ENCODE measurements at places on chromosomes 5 and 9.

- no peak for DNase-seq
These were observed 42.2 kb upstream of the IL17B start for GRCh38 chr5:149421372-149421685.

DNA sequence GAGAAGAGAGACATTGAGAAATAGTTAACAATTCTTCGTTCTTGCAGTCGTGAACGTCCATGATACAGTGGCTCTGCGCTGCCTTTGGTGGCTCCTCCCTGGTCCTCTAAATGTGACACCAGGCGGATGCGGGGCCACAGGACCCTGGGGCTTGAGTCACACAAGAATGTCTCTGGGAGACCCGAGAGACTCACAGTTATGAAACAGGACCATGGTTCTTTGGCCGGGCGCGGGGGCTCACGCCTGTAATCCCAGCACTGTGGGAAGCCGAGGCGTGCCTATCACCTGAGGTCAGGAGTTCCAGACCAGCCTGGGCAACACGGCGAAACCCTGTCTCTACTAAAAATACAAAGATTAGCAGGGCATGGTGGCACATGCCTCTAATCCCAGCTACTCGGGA, 767 bp upstream of the ZDHHC11 start:
- no peak for DNase-seq

DNA sequence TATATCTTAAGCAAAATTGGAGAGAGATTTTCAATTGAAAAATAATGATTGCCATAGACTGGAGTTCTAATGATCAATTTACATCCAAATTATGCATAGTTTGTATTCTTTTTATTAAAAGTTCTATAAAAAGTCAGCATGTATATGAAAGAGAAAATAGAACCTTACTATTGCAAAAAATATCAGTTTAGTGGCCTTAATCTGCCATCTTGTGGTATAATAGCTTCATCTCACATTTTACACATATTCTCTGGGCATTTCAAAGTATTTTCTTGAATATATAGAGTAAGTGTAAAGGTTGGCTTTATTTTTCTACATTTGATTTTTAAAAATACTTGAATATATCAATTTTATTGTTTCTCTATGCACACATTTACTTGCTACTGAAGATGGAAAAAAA, 1858.6 kb upstream of the CDH9 start:
- no peak for DNase-seq

DNA sequence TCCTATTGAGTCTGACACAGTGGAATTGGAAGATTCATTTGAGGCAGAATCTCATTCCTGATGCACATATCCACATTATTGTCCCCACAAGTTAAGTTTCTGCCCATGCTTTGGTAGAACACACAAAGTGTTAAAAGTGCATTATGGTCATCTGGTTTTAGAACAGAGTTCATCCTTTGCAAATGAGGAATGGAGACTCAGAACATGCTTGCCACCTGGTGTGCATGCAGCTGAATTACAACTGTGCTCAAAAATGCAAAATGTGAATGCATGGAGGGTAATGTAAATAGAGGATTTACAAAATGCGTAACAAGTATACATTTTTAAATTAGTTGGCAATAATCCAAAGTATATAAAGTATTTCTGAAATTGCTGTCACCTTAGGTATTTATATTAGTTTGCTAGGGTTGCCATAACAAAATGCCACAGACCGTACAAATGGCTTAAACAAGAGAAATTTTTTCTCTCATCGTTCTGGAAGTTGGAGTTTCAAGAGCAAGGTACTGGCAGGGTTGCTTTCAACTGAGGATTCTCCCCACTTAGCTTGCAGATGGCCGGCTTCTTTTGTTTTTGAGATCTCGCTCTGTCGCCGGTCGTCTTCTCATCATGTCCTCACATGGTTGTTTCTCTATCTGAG, 671.1 kb downstream of the TAF11L14 start:
- peak; percentile 4 for DNase-seq

GRCh38 chr9:80175286-80176150, 603.8 kb downstream of the TLE4 start:
- DNase-seq, result peak; percentile 34

DNA sequence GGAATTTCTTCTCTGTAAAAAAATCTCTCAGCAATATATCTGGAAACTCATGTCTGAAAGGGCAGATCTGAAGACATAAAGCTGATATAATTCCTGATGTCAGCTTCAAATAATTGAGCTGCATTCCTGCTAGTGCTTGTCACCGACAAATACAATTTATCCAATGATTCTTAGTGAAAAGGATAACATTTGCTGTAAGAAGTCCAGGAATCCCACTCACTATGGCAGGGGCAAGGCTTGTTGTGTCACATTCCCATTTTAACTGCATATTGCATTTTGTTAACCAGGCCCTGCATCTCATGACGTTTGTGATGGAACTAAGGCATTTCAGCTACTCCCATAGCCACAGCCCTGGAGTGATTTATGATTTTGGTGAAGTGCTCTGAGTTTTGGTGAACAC, 160.1 kb upstream of the DAB2 start:
- no peak for DNase-seq

DNA sequence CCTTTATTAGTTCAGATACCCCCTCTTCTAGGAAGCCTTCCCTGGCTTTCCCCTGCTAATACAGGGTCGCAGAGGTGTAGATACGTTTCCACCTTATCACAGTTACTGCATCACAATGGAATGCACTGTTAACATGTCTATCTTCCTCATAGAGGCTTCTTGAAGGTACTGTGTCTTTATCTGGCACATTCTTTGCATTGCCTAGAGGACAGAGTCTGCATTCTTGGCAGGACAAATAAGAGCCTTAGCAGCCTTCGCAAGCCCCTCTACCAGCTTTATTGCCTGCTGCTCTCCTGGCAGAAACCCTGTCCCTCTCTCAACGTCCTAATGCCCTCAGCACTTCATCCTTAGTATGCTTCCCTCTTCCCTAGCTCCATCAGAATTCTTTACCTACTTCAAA, 31.6 kb downstream of the SLC1A3 start:
- no peak for DNase-seq

DNA sequence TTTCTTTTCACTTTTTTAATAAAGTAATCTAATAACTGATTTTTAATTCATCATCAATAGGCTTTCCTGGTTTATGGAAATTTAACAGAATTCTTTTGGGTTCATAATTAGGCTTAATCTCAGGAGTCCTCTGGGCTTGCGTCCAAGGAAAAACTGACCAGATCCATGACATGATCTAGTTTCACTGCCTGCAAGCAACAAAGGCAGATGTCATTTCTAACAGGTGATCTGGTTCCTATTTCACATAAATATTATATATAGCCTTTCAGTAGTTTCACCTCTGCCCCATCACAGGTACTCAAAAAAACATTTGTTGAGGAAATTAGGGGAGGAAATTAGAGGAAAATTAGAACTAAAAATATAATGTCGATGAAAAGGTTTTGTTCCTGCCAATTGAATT, 126.4 kb downstream of the FBXL17 start:
- DNase-seq, result no peak

- no peak for DNase-seq
These were observed at the start of gene LRRC19 for GRCh38 chr9:27005491-27005890. TSS of gene LRRC19 (minus strand) at chr9:27005672. CDS start at chr9:26999694, 5,978 bp downstream.
